K562 (cell line): ENCODE measurements at places on chromosomes 2 and 18.

DNA sequence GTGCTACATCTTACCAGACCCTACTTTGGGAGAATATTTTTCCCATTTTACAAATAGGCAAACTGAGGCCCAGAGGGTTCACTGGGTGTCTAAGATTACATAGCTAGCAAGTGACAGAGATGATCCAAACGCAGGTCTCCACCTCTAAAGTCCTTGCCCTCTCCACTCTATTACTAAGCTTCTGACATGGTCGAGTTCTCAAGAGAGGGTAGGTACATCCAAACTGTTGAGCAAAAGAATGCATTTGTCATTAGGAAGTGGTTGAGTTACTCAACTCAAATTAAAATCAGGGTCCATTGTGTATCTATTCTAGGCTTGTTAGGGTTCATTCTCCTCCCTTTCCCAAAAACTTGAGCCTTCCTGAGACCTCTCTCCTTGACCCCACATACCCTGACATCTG, 680.6 kb upstream of the FANCL start:
- DNase-seq: no peak

GRCh38 chr2:68831686-68832232, 39.4 kb downstream of the BMP10 start:
- DNase-seq: no peak

GRCh38 chr2:226690461-226691024, 109.1 kb downstream of the IRS1 start:
- DNase-seq: no peak

DNA sequence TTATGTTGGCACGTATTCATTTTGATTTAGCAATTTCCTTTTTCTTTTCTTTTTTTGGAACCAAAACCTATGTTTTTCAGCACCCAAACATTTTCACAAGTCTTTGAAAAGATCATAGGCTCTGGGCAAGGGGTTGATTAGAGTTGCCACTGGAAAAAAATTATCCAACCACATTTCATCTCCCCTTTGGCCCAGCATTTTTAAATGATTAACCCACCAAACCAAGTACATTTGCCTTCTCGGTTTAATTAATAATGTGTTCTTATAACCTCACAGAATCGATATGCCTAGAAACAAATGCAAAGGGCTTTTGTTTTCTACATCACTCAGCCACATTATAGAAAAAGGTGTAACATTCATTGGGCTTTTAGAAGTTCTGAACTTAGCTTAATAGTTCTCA, 66.1 kb downstream of the CHST9 start:
- DNase-seq: no peak

GRCh38 chr2:128032092-128032491, 4.2 kb upstream of the SAP130 start:
- DNase-seq: no peak

GRCh38 chr2:3584608-3585260, 9.7 kb downstream of the RPS7 start:
- no peak for DNase-seq

- DNase-seq: peak; percentile 95
These were observed 574 bp upstream of the NCL start for GRCh38 chr2:231464576-231465540.

DNA sequence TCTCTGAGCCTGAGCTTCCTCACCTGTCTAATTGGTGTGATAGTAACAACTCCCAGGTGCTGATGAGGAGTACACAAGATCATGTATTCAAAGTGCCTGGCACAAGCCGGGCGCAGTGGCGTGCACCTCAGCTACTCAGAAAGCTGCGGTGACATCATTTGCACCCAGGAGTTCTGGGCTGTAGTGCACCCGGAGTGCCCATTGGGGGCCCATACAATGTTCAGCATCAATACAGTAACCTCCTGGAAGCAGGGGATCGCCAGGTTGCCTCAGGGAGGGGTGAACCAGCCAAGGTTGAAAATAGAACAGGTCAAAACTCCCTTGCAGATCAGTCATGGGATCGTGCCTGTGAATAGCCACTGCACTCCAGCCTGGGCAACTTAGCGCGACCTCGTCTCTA, 11.2 kb upstream of the C1QL2 start:
- DNase-seq: no peak

DNA sequence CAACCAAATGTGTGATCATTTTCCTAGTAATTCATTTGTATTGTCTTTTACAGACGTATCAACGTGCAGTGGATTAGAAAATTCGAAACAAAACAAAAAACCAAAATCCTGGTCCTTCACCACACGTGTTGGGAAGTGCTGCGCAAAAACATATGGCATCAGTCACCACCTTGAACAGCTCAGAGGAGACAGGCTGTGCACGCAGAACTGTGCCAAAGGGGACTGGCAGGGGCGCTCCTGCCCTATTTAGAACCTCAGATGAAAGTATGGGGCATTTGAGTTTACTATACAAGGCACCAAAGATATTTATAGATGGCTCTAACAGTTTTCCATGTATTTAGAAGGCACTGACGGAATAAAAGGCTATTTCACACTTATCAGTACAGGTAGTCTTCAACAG, 42.3 kb downstream of the NOL10 start:
- DNase-seq: no peak

- no peak for DNase-seq
These were observed 338.0 kb downstream of the OSR1 start for GRCh38 chr2:19020144-19021099.

DNA sequence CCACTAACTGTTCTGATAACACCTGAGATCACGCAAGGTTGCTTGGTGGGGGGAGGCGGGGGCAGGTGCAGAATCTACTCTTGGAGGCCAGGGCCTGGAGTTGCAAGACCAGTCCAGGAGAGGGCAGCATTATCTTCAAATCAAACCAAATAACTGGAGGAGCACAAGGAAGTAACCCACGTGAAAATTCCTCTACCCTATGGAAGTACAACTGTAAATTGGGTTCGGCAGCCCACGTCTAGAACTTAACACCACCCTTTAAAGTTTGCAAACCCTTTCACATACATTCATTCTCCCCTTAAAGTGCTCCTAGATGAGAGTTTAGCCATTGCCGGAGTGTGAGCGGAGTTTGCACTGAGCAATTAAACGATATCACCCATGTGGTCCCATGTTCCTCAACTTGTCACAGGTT, 19.6 kb upstream of the CXCR1 start:
- DNase-seq: peak; percentile 69

GRCh38 chr2:225192869-225193268, 150.6 kb upstream of the DOCK10 start:
- DNase-seq: no peak

GRCh38 chr2:1914541-1915165, 170.3 kb upstream of the PXDN start:
- no peak for DNase-seq

- DNase-seq: no peak
These were observed 252.8 kb downstream of the MTX2 start for GRCh38 chr2:176521878-176522670.

GRCh38 chr2:18907508-18907907, 318.1 kb upstream of the NT5C1B start:
- no peak for DNase-seq

DNA sequence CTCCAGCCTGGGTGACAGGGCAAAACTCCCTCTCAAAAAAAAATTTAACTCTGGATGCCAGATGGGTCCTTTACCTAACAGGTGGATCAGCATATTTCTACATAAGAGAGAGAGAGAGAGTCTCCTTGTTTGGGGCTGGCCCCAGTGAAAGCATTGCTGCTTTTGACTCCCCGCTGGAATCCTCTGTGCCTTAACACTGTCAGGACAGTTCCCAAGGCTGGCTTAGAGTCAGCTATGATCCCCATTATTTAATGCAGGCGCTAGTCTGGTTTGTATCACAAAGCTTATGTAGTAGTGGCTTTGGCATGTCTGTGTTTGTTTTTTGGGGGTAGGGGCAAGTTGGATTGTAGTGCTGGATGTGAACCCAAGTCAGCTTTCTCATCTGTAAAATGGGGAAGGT, 9.4 kb downstream of the INPP4A start:
- DNase-seq: no peak

- peak; percentile 93 for DNase-seq
These were observed at the start of gene POLE4 for GRCh38 chr2:74958274-74959105. Gene POLE4 (plus strand): TSS chr2:74958643. CDS start chr2:74958680, 37 bp downstream.

DNA sequence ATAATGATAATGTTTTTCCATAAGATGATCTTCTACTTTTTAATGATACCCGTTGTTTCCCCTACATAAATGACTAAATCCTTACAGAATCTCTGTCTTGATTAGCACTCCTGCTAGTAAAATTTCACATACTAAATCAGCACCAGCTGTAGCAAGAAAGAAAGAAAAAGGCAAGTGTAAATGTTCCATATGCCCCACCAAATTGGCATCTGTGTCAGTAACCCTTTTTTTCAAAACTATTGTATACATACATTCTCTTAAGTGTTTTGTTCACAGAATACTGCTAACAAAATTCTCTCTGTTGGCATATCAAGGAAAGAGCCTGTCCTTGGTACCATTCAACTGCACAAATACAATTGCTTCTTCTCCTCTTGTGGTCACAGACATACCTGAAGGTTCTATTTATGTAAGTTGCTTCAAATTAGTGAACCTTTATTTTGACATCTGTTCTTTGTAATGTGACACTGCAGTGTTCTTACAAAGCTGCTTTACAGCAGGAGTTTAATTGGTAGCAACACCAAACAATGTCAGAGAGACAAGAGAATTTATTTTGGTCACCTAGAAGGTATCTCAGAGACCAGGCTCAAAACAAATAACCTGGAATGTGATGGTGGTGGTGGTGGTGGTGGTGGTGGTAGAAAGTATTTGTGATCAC, 641.9 kb downstream of the ZEB2 start:
- no peak for DNase-seq

DNA sequence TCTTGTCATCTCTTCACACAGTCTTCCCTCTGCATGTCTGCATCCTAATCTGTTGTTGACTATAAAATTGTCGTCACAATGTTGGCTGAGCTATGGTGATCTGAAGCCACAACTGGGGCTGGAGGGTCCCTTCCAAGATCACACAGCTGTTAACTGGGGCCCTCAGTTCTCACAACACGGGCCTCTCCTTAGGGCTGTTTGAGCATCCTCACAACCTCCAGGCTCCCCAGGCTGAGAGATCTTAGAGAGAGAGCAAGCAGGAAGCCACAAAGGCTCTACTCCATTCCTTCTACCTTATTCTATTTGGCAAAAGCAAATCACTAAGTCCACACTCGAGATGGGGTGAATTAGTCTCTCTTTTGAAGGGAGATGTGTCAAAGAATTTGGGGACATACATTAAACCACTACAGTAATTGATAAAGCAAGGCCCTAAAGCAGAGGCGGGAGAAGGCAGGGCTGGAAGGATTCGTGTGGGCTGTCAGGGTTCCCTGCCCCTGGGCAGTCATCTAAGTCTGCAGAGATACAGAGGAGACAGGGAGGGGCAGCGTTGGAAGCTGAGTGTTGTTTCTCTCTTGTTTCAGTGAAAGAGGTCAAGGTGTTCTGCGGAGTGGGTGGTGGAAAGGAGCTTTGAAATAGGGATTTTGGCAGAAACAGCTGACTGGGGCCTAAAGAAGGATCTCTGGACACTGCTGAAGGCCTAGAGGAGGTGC, 15.9 kb downstream of the MYO7B start:
- DNase-seq: no peak

GRCh38 chr2:229159405-229159804, 111.7 kb downstream of the PID1 start:
- DNase-seq: no peak

GRCh38 chr2:151337643-151338042, 19.7 kb upstream of the TNFAIP6 start:
- DNase-seq: no peak

- DNase-seq: no peak
These were observed 69.4 kb downstream of the ADI1 start for GRCh38 chr2:3449936-3450335.

DNA sequence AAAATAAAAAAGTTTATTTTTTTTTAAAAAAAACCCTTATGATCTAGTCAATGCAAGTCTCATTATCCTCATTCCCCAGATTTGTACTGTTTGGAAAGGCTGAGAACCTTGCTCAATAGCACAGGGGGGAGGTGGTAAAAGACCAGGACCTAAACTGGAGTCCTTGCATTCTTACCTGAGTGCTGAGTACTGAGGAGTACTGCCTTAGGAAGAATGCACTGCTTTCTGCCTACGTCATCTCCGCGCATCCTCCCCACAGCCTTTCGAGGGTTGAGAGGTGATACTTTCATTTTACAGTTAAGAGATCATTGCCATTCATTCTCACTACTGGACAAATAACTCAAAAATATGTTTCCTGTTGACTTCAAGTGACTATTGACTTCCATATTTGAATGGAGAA, 73.8 kb downstream of the MAP3K20 start:
- no peak for DNase-seq

- no peak for DNase-seq
These were observed 187.9 kb upstream of the LHCGR start for GRCh38 chr2:48943436-48943835.

- no peak for DNase-seq
These were observed 11.5 kb upstream of the PNPT1 start for GRCh38 chr2:55705027-55705653.

- DNase-seq: peak; percentile 59
These were observed 6.6 kb downstream of the GALNT5 start for GRCh38 chr2:157264099-157264498.

GRCh38 chr2:102044235-102044896, 52.6 kb downstream of the IL1R2 start:
- no peak for DNase-seq

GRCh38 chr2:218010140-218010983, 7.6 kb upstream of the TNS1 start:
- peak; percentile 68 for DNase-seq

DNA sequence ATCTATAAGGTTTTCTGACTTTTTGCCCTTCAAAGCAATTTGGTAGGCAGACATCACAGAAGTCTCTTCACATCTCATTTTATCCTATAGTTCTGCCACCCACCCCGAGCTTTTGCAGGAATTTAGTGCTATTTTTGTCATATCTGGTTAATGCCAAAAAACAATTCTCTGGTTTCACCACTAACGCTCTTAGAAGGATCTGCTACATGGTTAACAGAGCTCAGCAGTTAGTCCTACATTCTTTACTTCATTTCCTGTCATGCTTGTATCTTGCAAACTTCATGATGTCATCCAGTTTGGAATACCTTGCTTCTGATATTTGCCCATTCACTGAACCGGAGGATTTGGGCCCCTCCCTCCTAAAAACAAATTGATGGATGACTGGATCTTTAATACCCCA, 116.8 kb upstream of the SERPINE2 start:
- no peak for DNase-seq

- DNase-seq: no peak
These were observed 14.8 kb downstream of the COL5A2 start for GRCh38 chr2:189164746-189165145.

DNA sequence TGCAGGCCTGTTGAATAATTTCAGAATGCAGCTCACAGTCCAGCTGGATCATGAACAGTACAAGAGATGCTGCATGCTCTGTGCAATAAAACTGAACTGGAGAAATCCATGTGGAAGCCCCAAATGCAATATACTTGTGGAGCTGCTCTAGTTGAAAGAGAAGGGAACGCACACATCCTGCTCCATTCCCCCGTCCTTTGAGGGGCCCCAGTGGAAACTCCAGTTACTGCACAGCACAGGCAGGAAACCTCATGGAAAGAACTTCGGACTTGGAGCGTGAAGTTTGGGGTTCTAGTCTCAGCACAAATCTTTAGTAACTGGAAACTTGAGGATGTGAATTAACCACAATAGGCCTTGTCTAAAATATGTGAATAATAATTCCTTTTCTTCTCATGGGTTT, 73.2 kb downstream of the PLA2R1 start:
- DNase-seq: no peak

GRCh38 chr2:32865399-32866068, 81.2 kb upstream of the LTBP1 start:
- DNase-seq: no peak

- DNase-seq: no peak
These were observed 544.7 kb downstream of the ZEB2 start for GRCh38 chr2:143975216-143975615.
